ENCODE measurements at places on chromosomes 5 and 9.

GRCh38 chr5:87048156-87048555 lies 219.5 kb upstream of the RASA1 start:
- peak; percentile 12 for DNase-seq

GRCh38 chr5:170297589-170298462 lies at the start of gene LCP2:
Gene LCP2 (minus strand): TSS chr5:170297777. CDS start chr5:170297611, 166 bp downstream.
- no peak for DNase-seq

- DNase-seq, result no peak
These were observed 40.6 kb downstream of the HACD4 start for GRCh38 chr9:20990867-20991266.

GRCh38 chr5:94471521-94471920 lies 146.9 kb downstream of the KIAA0825 start:
- peak; percentile 71 for DNase-seq

DNA sequence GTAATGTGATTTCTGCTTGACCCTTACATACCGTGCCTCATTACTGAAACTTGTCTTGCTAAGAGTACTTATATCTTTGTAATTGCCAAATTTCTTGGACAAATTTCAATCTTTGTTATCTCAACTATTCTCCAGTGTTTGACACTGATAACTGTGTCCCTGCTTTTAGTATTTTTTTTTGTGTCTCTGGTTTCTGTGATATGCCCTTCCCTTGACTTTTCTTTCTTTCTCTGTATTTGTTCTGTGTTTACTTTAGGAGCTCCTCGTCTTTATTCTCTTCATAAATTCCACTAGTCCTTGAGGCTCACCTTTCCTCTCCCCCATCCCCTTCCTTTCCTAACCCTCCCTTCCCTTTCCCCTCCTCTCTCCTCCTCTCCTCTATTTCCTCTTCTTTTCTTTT lies 123.7 kb upstream of the FBXL17 start:
- no peak for DNase-seq

DNA sequence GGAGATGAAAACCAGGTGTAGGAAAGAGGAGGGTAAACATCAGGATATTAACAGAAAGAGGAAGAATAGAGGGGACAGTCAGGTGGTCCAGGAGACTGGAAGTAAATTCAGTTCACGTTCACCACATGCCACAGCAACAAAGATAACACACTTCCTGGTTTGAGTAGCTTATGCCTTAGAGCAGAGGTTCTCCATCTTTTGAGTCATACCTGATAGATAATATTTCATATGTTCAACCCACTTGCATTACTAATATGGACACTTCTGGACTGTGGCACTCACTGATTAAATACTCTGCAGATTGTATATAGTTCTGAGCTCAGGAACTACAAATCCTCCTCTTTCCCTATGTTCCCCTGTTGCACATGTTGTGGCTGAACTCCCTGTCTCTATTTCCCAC lies 179.9 kb upstream of the NR3C1 start:
- no peak for DNase-seq

DNA sequence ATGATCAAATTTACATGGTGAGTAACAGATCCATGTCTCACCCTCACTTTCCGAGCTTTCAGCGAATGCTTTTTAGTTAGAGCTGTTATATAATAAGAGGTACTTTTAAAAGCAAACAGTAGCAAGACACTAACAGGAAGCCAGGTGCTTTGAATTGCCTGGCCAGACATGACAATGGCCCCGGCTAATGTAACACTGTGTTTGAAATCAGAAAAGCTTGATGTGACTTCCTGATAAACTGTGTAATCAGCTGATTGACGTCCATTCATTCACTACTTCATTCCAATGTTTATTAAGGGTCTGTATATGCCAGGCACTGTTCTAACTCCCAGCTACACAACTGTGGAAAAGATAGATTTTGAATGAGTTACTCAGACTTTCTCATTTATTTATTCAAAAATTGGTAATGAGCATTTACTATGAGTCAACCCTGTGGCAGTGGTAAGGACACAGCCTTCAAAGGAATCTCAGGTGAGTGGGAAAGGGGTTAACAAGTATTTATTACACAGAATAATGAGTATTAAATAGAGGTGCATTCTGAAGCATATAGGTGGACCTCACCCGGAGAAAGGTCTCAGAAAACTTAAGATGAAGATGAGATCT lies 26.6 kb downstream of the DPYSL3 start:
- DNase-seq, result peak; percentile 28

DNA sequence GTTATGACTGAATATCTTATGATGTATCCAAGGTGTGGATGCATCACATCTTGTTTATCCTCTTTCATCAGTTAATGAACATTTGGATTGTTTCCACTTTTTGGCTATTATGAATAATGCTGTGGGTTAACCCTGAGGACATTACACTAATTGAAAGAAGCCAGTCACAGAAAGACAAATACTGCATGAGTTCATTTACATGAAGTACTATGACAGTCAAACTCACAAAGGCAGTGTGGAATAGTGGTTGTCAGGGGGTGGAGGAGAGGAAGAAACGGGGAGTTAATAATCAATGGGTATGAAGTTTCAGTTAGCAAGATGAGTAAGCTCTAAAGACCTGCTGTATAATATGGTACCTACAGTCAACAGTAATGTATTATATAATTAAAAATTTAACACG lies 409.4 kb upstream of the CTNND2 start:
- DNase-seq, result no peak

- peak; percentile 43 for DNase-seq
These were observed 45.7 kb downstream of the PRRC1 start for GRCh38 chr5:127563136-127563535.

- peak; percentile 36 for DNase-seq
These were observed 197.0 kb downstream of the MCTP1 start for GRCh38 chr5:95087816-95088317.

DNA sequence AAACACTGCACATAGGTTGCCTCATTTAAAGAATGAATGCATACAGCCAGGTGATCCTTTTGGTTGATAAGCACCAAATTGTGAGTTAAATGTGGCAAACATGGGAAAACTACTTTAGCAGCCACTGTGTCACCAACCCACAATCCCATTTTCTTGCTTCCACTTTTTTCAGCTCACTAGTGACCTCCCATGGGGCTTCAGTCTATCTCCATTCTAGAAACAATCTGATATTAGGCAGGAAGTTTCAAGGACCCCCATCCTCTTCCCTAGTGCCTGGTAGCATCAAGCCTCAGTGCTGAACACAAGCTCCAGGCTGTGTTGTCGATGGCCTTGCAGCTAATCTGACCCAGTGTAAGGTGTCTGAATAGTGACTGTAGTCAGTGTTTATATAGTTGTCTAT lies 66.2 kb downstream of the PLPPR1 start:
- DNase-seq, result no peak

GRCh38 chr9:38226491-38226951 lies 157.5 kb upstream of the SHB start:
- no peak for DNase-seq

DNA sequence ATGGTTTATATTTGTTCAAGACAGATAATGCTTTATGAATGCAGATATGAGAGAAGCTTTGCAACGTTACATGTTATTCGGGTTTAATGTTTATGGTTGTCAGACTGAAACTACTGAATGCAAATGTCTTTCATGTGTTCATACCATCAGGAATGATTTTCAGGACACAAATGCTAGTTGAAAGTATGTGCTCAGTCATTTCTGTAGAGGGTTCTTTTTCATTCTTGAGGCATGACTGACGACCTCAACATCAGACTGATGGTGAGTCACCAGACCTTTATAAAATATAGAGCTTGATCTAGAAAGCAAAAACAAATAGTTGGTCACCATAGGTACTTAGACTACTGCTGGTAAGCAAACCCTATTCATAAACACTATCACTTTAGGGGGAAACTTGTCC lies 287.3 kb upstream of the NUDT12 start:
- DNase-seq, result peak; percentile 97
